ENCODE measurements at places on chromosomes 3 and 15.

GRCh38 chr15:24633082-24633481 lies 42.5 kb upstream of the NPAP1 start:
- DNase-seq = no peak

DNA sequence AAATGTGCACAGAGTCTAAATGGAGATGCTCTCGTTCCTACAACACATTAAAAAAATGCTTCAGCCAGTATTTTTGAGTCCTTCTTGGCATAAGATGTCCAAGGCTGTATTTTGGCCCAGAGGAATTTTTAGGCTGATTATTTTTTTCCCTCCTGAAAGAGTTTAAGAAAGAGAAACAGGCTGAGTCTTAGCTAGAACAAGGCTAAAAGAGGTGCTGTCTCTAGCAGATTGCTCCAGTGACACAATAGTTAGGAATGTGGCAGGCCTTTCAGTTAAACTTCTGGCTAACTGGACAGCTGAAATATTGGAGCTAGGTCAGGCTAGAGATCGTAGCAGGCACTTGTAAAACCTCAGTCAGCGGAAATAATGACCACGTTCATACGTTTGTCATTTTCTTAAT lies 271.4 kb upstream of the RARB start:
- DNase-seq = no peak

GRCh38 chr3:66706890-66707289 lies 206.1 kb upstream of the LRIG1 start:
- no peak for DNase-seq

GRCh38 chr3:188906236-188906635 lies 265.5 kb upstream of the TPRG1 start:
- no peak for DNase-seq

DNA sequence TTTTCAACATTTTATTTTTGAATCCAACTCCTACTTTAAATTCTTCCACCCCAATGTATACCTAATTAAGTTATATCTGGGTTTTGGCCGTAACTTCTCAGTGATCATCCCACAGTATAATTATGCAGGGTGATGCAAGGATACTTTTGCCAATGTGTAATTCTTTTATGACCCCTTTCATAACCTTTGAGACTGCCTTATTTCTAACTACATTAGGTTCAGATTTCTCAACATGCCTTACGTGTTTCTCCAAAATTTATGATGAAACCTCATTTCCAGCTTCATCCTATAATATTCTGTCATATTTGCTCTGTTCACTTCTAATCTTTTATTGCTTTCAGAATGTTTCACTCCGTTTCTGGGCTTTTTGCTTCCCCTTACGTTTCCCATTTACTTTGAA lies 1229.6 kb upstream of the ALCAM start:
- no peak for DNase-seq

DNA sequence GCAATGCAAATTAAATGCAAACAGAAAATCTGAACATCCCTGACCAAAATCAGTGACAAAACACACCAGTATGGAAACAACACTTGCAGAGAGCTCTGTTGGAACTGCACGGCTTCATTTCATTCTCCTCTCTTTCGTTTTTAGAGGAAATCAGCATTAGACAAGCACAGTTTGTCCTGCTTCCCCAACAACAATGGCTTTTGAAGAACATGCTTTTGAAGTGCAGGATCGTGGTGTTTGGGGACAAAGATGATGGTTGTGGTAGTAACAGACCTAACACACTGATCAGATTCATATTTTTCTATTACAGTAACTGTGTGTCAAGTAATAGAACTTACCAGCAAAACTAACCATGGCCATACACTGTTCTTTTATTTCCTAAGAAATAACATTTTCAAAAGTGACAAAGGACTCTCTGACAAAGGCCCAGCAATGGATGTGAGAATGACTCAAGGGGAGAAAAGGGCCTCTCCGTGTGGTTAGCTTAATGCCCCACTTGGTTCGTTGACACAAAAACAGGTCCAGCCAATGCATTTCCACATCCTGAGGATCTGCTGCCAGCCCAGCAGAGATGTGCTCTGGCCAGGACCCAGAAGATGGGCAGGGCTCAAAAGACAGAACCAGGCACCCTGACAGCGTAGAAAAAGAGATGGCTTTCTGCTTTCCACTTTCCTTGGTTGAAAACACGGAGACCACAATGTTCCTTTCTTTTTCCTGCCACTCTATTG lies 84.1 kb downstream of the CCNL1 start:
- no peak for DNase-seq

DNA sequence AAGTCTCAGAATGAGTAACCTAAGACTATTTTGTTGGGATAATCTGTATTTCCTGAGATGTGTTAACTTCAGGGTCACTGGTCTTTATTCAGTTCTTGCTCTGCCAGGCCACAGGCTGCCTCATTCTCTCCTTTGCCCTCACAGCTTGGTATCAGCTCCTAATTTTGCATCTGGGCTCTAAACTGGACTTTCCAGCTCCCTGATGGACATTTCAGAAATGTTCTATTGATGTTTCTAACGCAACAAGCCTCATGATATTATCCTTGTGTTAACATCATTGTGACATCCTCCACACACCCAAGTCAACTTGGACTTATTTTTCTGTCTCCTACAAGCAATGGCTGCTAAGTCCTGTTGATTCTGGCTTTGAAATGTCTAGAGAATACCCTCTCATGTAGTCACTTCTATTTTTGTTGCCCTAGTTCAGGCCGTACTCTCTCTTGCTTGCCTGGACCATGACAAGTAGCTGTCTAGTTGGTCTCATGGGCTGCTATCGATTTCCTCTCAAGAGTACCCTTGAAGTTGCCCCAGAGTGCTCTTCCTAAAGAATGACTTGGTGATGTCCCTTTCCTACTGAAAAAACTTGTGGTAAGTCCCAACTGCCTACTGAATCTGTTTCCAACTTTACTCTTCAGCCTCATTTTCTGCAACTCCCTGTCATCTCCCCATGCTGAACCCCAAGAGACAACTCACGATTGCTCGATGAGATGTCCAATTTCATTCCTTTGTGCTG lies 52.7 kb downstream of the CHST2 start:
- no peak for DNase-seq

GRCh38 chr3:175564363-175564762 lies 705.2 kb downstream of the NAALADL2 start:
- DNase-seq = no peak

GRCh38 chr3:72320955-72321303 lies 527.3 kb downstream of the SHQ1 start:
- no peak for DNase-seq

DNA sequence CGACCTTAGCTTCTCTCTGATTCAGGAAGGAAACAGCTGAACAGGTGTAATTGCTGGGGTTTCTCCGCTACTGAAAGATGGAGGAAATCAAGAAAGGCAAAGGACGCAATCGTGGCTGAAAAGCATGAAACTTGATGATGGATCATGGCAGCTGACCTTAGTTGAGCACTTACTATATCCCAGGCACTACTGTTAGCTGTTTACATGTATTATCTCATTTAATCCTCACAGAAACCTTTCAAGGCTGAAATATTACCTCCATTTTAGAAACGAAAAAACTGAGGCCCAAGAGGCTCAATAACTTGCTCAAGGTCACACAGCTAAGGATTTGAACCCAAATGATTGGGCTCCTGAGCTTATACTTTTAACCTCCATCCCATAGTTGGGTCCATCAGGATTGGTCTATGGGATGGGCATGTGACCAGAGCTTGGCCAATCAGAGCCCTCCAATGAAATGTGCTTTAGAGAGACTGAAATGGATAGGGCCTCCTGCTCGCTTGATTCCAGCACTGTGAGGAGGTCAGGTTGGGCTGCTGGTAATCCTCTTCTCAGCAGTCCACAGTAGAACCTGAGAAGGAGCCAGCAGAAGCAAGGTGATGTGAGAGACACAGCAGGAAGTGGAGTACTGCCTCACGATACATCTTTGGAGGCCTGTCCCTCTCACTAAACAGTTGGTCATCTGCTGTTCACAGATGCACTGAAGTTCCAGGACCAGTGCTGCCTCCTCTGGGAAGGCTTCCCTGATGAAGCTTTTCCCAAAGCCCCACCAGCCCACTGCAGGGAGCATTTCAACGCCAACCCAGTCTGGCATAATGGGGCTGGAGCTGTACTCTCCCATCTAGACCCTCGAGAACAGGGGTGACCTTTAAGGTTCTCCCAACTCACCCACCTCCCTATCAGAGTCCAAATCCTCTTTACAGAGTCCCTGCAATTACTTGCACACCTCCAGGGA lies 10.4 kb downstream of the CLN6 start:
- DNase-seq = no peak

DNA sequence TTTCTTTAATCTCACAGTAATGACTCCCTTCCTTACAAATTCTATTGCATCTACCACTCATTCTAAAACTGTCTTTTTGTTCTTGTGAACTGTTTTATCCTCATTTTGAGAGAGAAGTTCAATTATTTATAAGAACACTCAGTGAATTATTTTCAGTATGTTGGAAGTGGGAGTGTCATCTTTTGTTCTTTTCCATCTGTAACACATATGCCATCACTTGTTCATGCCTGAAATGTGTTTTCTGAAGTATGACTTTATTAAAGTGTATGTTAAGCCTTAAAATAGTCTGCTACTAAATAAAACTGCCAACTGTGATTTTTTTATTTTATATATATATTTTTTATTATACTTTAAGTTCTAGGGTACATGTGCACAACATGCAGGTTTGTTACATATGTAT lies 623.0 kb upstream of the CBLB start:
- no peak for DNase-seq

GRCh38 chr15:31550211-31550977 lies 223.8 kb downstream of the KLF13 start:
- DNase-seq = no peak

GRCh38 chr3:42739401-42740158 lies 33.5 kb downstream of the CCDC13 start:
- DNase-seq = no peak

- no peak for DNase-seq
Observed at GRCh38 chr3:73680391-73681095, 55.8 kb upstream of the PDZRN3 start.

DNA sequence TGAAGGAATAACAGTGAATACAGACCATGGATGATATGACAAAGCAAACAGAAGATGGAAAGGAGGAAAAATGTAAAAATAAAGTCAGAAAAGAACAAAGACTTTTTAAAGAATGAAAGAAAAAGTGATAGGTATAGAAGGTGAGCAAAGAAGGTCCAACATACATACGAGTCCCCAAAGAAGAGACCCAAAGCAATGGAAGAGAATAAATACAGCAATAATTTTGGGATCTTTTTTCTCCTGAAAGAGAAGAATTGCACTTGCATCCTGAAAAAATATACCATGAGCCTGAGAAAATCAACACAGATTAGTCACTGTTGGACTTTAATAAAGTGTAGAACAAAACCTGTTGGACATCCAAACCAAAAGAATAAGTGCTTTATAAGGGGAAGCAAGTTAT lies 85.3 kb upstream of the SLC6A1 start:
- no peak for DNase-seq

DNA sequence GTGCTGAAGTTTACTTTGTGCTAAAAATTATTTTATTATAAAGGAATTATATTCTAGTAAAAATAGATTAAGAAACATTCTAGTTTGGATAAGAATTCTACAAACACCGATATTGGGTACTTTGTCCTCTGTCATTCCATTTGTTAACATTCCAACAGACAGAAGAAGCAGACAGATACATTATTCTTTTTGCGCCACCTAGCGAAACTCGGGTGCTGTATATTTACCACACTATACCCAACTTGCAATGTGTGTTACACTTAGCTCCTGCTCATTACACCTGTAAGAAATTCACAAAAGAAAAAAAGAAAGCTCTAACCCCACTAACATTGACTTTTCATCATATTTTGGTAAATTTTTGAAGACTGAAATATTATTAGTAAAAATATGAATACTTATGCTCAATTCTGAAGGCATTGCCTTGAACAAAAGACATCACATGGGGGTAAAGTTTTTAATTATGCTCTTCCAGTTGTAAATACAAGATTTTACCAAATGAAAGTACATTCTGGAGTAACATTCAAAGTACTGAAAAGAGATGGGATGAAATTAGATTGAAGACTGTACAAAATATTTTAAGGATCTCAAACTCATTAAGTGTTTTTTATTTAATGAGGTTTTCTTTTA lies 136.5 kb upstream of the MLF1 start:
- peak; percentile 49 for DNase-seq

DNA sequence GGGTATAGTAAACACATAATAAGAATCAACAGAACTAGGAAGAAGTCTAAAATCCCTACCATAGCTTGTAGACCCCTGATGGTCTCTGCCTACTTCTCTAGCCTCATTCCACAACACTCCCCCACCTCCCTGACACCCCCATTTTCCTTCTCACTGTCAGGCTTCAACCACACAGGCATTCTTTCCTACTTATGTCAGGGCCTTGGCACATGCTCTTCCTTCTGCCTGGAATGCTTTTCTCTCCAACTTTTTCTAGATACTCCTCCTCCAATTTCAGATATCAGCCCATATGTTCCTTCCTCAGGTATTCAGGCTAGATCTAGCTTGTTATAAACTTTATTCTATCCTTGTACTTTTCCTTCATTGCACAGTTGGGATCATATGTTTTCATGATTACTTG lies 106.0 kb upstream of the MRPL3 start:
- no peak for DNase-seq

DNA sequence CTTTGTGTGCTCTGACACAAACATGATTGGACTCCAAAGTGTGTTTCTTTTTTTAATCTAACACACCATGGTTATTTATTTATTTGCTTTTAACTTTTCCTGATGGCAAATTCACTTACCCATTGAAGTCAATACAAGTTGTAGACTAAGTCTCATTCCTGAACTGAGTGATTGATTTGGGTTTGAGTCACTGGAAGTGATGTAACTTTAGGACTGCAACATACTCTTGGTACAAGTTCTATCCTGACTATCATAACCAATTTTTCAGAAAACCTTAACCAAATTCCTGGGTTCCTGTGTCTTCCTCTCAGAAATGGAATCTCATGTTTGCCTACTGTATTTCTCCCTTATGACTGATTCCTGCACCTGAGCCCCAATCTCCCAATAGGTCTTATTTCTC lies 590.0 kb upstream of the ROBO1 start:
- no peak for DNase-seq

DNA sequence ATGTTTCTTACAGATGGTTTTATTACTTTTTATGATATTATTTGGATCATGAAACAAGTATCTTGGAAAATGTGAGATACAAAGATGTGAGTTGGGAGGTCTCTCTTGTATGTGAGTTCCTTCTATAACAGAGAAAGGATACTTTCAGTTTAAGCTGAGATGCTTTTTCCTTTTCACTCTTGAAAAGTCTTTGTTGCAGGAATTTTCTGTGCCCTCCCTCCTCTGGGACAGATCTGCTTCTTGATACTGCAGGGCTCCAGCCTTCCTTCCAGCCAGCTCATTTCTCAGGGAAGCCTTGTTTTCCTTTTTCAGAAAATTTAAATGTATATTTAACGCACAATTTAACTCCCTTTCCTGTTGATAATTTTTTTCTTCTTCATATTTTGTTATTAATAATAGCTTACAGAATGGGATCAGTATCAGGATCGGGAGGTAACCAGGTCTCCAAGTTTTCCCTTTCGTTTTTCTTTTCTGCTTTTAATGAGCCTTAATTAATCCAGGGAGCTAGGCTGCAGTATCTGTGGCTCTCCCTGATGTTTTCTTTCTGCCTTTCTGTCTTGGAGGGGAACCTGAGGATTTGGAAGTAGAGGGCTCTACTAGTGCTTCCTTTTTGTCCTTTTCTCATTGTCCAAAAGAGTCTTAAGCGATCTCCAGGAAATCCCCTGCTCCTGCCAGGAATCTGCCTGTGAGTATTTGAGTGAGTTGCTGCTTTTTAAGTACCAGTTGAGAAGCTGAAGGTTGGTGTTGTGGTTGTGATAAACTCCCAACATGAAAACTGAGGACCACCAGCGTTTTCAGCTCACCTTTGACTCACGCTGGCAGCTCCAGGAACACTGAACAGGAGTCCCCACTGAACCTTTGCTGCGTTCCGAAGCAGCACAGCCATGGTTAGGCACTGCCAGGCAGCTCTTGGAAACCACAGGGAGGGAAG lies 105.7 kb downstream of the IGF1R start:
- DNase-seq = no peak
